ENCODE measurements at places on chromosomes 11 and 22. TPM values are rescaled to one million over a fixed set of nuclear protein-coding genes. Genes with fewer than 3 reads are reported as not detected.

DNA sequence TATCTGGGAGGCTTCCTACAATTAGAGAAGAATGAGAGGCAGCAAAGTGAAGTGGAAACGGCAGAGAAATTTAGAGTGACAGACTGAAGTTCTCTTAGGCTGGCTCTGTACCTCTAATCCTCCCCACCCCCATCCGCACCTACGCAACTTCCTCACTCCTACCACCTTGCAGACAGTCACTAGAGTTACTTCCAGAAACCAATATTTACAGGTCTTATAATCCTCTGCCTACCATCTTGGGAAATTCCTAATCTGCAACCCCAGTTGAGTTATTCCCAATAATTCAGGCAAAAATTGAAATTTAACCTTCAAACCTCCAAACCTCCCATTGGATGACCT, 71.7 kb downstream of the PAK1 start:
- no peak for DNase-seq

GRCh38 chr11:75246006-75246670, 5.6 kb downstream of the TPBGL start:
- DNase-seq: no peak

- DNase-seq: no peak
These were observed 9.0 kb upstream of the OSM start for GRCh38 chr22:30275625-30276024.

DNA sequence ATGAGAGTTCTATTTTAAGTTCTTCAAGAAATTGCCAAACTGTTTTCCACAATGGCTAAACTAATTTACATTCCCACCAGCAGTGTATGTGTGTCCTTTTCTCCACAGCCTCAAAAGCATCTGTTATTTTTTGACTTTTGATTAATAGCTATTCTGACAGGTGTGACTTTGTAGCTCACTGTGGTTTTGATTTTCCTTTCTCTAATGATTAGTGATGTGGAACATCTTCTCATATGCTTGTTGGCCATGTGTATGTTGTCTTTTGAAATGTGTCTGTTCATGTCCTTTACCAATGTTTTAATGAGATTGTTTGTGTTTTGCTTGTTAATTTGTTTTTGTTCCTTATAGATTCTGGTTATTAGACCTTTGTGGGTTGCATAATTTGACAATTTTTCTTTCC, 18.0 kb upstream of the RAB38 start:
- no peak for DNase-seq

- no peak for DNase-seq
These were observed 17.3 kb downstream of the TRAF6 start for GRCh38 chr11:36492724-36493304.

DNA sequence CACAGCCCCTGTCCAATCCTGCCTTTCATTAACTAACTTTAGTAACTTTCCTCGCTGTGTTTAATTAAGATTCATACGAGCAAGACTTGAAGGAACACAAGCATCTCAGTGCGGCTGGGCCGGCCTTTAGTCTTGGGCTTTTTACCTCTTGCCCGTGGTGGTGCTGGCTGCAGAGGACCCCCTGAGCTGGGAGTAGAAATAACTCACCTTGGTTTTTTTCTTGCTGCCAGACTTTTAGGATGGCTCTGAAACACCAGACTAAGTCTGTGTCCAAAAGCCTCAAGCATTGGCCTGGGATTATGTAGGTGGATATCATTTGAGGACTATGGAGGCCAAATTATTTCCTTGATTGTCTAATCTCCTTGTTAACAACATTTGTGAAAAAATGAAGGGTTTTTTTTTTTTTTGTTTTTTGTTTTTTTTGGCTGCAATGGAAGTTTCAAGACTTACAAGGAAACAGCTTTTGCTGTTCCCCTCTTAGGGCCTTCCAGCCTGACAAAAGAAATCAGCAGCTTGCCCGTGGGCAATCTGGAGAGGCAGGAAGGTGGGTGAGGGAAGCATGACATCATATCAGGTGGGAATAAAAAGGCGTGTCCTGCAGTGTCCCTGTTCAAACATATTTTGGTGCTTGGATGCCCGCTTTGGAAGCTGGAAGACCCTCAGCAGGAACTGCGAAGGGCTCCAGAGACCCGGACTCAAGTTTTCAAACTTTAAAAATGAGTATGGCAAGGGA, 44.0 kb downstream of the SMIM38 start:
- DNase-seq: no peak

PGA5 gene
- 0.69 TPM for total RNA-seq

DNA sequence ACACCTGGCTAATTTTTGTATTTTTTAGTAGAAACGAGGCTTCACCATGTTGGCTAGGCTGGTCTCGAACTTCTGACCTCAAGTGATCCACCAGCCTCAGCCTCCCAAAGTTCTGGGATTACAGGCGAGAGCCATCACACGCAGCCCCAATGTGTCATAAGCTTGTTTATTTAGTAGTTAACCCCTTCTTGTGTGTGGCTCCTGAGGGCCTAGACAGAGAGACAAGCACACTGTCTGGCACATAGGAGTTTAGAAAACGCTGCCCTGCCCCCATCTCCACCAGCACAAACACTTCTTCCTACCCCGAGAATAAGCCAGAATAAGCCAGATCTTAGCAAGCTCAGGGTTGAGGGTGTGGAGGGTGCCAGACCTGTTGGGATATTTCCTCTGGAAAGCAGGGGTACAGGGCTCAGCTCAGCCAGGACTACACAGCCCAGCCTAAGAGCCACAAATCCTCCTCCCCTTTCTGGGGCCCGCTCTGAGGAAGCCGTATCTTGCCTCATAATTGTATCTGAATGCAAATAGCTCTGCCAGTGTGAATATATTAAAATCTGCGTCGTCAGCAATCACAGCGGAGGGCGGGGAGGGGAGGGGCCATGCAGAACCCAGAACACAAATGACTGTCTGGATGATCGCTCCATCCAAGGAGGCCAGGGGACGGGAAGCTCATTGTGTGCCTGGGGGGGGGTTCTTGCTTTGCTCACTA, 247.3 kb downstream of the MN1 start:
- DNase-seq: peak; percentile 39

- no peak for DNase-seq
These were observed 8.3 kb downstream of the NDUFV1 start for GRCh38 chr11:67614730-67615714.

GRCh38 chr22:41327124-41327523, 25.8 kb downstream of the ZC3H7B start:
- DNase-seq: no peak

PIM3 gene
- total RNA-seq: 17.1 TPM

NXPE4 gene
- total RNA-seq: not detected

POTEH gene
- total RNA-seq: not detected

GRCh38 chr11:103078710-103079109, 13.2 kb downstream of the DCUN1D5 start:
- no peak for DNase-seq

- no peak for DNase-seq
These were observed 14.6 kb upstream of the POLD3 start for GRCh38 chr11:74577624-74578396.

USP2 gene
- total RNA-seq: 1.1 TPM

GRCh38 chr22:19067696-19068348, 54.4 kb downstream of the DGCR2 start:
- DNase-seq: no peak

DNA sequence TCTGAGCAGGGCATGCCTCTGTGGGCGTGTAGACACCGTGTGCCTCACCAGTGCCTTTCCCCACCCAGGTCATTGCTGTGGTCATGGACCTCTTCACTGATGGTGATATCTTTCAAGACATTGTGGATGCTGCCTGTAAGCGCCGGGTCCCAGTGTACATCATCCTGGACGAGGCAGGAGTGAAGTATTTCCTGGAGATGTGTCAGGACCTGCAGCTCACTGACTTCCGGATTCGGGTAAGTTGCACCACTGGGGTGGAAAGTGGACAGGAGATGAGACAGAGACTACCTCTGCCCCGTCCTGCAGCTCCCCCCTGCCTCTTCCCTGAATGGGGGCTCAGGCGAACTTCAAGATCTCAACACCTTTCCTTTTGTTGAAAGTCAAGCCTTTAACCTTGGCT, 24.3 kb downstream of the FAM83F start:
- no peak for DNase-seq

MPZL2 gene
- 62.8 TPM for total RNA-seq

- DNase-seq: no peak
These were observed 97.7 kb downstream of the ABTB2 start for GRCh38 chr11:34260072-34260575.

GRCh38 chr11:77487790-77488189, 13.9 kb upstream of the PAK1 start:
- DNase-seq: no peak

GRCh38 chr22:47062126-47062525, 299.7 kb downstream of the TBC1D22A start:
- DNase-seq: no peak

SLC6A5 gene
- total RNA-seq: not detected

DNA sequence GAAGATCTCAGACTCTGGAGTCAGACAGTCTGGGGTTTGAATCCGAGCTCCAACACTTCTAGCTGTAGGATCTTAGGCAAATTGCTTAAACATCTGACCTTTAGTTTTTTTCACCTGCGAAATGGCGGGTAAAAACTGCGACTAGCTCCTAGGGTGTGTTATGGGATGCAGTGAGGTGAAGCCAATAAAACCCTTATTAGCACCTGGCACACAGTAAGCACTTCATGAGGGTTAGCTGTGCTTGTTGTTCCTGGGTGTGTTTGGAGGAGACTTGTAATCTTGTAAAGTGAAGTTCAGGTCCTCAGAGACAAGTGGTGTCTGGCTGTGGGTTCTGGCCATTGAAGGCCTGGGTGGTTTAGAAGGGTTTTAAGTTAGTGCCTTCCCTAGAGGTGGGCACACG, 68.9 kb downstream of the ZBTB16 start:
- DNase-seq: no peak

DNA sequence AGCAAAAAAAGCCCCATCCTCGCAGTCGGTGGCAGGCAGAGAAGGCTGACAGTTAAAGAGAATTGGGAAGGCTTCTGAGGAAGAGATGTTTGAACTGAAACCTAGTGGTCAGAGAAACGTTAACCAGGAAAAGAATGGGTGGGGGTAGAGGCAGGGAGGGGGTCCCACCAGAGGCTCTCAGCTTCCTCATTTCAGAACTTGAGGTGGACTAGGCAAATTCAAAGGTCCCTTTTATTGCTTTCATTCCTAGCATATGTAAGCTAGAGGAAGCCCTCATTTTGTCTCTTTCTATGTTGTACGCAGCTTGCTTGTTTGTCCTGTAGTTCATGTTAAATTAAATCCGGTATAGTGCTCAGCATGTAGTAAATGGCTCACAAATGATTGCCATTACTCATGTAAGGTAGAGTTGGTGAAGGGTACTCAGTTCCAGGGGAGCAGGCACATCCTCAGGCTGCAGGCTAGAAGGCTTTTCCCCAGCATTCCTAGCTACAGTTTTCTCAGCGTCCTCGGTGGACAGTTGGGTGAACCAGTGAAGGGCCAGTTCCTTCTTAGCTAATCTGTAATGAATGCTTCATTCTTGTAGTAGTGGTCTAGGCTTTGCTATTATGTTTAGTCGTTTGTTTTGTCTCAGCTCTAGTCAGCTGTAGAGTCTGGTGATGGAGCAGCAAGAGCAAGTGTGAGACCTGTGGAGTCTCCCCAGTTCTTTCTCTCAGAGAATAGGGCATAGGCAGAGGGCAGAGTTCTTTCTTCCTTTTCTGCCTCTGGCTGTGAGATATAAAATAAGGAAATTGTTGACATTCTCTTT, 58.6 kb downstream of the UVRAG start:
- DNase-seq: no peak

DNA sequence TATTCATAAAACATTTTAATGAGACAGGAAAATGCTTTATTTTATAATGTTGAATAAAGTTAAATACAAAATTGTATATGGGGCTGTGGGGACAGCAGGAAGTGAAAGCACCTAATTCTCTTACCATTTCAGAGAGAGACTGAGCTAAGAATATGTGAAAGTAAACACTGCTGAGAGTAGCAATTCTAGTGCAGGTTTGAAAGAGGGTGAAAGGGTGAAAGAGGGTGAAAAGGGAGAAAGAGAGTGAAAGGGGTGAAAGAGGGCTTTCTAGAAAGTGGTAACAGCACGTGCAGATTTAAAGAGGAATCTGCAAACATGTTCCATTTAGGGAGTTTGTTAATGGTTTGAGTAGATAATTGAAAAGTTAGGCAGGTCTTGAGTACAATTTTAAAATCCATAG, 652.0 kb upstream of the CCDC90B start:
- no peak for DNase-seq

DNA sequence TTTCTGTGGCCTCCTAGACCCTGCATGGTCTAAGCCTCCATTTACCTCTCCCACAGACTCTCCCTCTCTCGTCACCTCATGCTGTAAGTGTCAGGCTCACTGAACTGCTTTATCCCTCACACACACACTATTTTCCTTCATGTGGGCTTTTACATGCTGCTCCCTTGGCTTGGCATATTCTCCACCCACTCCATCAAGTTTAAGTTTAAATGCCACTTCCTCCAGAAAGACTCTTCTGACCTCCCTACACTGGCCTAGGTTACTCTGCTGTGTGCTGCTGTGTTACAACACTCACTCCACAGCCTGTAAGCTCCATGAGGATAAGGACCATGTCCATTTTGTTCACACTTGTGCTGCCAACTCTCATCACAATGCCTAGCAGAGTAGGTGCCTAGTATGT, 2.5 kb downstream of the DCHS1 start:
- DNase-seq: no peak

JHY gene
- 7.1 TPM for total RNA-seq

OR4A16 gene
- total RNA-seq: not detected

MYRF gene
- 4.7 TPM for total RNA-seq

EP300 gene
- total RNA-seq: 104 TPM

OR52E8 gene
- total RNA-seq: not detected

APOL1 gene
- total RNA-seq: 22.9 TPM

GRCh38 chr11:118282606-118283005, 18.5 kb upstream of the MPZL2 start:
- no peak for DNase-seq

- no peak for DNase-seq
These were observed 17.2 kb upstream of the RCN1 start for GRCh38 chr11:32073644-32074026.

- DNase-seq: no peak
These were observed 73.1 kb upstream of the POU2AF2 start for GRCh38 chr11:111172321-111172862.

DNA sequence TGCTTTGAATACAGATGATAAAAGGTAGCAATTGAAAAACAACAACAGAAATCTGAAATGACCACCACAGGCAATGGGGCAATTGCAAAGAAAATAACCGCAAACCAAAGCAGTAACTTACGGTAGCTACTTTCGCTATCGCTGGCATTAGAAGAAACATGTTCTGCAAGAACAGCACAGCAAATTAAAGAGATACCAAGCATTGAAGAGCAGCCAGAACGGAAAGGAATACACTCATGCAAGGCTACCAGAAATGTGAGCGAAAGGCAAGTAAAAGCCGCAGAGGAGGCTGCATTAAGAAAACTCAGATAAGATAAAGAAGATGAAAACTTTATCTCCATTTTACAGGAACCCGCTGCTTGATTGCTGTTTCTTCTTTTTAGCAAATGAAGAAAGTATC, 194.1 kb upstream of the CCDC90B start:
- no peak for DNase-seq

DNA sequence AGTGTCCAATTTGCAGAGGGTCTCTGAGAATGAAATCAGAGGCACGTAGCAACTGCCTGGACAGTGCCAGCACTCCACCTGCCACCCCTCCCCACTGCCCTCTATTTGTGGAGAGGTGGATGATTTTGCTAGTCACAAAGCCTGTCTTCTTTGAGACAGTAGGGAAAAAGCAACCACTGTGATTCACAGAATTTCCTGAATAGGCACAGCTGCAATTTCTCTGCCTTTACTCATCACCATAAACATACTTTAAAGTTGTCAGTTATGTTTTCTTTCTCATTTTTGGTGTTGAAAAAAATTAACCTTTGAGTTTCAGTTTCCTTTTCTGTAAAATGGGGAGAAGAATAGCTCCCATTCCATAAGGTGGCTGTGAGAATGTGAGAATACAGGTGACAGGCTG, 134.3 kb downstream of the TEAD1 start:
- no peak for DNase-seq

- peak; percentile 49 for DNase-seq
These were observed 35.9 kb upstream of the HORMAD2 start for GRCh38 chr22:30044369-30044768.
